RWPE2 (cell line): ENCODE measurements at places on chromosomes 11 and 22.

- H3K4me3 ChIP-seq, result no peak overlapping the region
- no peak for DNase-seq
- no peak overlapping the region for H3K27ac ChIP-seq
- no peaks in the 10 kb centered on the region for H3K36me3 ChIP-seq
- no peaks in the 10 kb centered on the region for H3K27me3 ChIP-seq
- no peaks in the 10 kb centered on the region for H3K4me1 ChIP-seq
Observed at GRCh38 chr11:22792497-22792896, 37.1 kb downstream of the SVIP start.

DNA sequence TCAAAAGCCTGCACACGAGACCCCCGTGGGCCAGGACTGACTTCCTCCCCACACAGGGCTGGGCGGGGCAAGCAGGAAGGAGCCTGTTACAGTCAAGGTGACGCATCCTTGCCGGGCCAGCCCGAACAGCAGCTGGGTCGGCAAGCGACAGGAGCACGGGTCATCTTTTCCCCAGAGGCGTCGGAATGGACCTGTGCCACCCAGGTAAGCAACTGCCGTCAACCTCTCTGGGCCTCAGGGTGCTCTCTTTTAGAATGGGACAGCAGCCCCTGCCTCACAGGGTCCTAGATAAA, at the start of gene CYTH4:
Gene CYTH4, plus strand, starts transcription at position 124 of the 293 bp plus-strand sequence. Its CDS starts 62 bp downstream, at position 186.
- no peaks in the 10 kb centered on the region for H3K27me3 ChIP-seq
- no peaks in the 10 kb centered on the region for H3K36me3 ChIP-seq
- DNase-seq, result no peak

DNA sequence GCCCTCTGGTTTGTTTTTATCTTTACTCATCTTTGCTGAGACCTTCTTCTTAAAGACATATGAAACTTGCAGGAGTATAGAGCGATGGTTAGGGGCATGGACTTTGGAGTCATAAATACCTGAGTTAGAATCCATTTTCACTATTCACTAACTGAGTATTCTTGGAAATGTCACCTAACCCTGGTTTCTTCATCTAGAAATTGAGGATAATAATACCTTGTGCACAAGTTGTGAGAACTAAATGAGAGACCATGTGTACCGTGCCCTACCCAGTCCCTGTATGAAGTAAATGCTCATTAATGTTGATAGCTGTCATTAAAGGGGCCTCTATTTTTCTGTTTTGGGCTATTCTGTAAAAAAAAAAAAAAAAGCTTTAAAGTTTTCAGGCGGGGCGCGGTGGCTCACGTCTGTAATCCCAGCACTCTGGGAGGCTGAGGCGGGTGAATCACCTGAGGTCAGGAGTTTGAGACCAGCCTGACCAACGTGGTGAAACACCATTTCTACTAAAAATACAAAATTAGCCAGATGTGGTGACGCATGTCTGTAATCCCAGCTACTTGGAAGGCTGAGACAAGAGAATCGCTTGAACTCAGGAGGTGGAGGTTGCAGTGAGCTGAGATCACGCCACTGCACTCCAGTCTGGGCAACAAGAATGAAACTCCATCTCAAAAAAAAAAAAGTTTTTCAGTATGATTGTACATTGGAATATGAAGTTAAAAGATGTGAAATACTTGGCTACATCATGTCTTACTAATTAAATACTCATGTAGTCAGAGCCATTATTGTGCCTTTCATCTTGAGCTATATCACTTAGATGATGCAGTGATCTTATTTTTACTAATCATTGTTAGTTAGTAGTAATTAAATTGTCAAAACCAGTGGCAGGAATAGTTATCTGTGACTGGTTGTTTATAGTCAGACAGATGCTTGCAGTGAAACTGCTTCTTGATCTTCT, 95.0 kb downstream of the AMOTL1 start:
- no peaks in the 10 kb centered on the region for H3K27me3 ChIP-seq
- peaks cover 88% of the 10 kb centered on the region for H3K36me3 ChIP-seq
- no peaks in the 10 kb centered on the region for H3K4me1 ChIP-seq
- DNase-seq, result no peak
- no peak overlapping the region for H3K27ac ChIP-seq

DNA sequence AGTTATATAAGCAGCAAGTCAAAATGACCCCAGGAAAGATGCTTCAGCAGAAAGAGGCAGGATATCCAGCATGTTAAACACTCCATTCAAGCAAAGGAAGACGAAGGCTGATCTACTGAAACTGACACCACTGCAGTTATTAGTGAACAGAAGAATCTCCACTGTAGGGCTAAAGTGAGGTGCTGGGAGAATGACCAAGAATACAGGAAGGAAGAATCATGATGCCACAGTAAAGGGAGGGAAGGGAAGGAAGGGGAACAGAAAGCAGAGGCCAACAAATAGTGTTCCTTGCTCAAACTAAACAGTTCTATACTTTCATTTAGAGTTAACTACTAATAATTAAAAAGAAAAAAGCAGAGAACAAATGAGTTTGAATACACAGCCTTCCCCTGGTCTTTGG, 92.5 kb downstream of the SIK3 start:
- H3K4me3 ChIP-seq, result no peak overlapping the region
- peaks cover 10% of the 10 kb centered on the region for H3K4me1 ChIP-seq
- H3K27me3 ChIP-seq, result no peaks in the 10 kb centered on the region
- H3K27ac ChIP-seq, result no peak overlapping the region

DNA sequence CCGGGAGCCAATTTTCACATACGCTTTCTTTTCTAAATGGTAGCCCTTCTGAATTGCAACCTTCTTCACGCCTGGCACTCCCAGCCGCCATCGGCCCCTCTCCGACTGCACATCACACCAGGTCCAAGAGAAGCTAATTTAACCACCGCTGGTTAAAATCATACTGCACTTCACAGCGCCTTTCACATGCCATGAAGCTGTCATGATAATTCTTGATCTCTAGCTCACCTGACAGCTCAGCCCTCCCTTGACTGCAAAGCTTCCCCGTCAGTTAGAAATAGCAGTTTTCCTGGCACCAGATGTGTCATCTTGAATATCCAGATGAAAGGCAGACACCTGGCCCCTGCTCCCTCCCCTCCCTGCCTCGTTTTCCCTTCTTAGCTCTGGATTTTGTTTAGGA, 101.4 kb downstream of the ARL14EP start:
- no peak overlapping the region for H3K4me3 ChIP-seq
- H3K4me1 ChIP-seq, result no peaks in the 10 kb centered on the region
- peaks cover 17% of the 10 kb centered on the region for H3K27me3 ChIP-seq

- H3K36me3 ChIP-seq, result no peaks in the 10 kb centered on the region
- H3K4me1 ChIP-seq, result no peaks in the 10 kb centered on the region
- H3K4me3 ChIP-seq, result no peak overlapping the region
- DNase-seq, result no peak
Observed at GRCh38 chr11:128824191-128825049, 42.7 kb downstream of the KCNJ1 start.

- peaks cover 18% of the 10 kb centered on the region for H3K4me1 ChIP-seq
- no peaks in the 10 kb centered on the region for H3K27me3 ChIP-seq
- no peaks in the 10 kb centered on the region for H3K36me3 ChIP-seq
Observed at GRCh38 chr11:111733016-111733415, 33.2 kb downstream of the PPP2R1B start.

- peaks cover 11% of the 10 kb centered on the region for H3K4me1 ChIP-seq
- peaks cover 16% of the 10 kb centered on the region; the same call in 1 of the 2 replicates for H3K36me3 ChIP-seq
- H3K4me3 ChIP-seq, result no peak overlapping the region
- no peak for DNase-seq
- no peak overlapping the region for H3K27ac ChIP-seq
Observed at GRCh38 chr11:8749202-8749601, 66.6 kb downstream of the RPL27A start.

DNA sequence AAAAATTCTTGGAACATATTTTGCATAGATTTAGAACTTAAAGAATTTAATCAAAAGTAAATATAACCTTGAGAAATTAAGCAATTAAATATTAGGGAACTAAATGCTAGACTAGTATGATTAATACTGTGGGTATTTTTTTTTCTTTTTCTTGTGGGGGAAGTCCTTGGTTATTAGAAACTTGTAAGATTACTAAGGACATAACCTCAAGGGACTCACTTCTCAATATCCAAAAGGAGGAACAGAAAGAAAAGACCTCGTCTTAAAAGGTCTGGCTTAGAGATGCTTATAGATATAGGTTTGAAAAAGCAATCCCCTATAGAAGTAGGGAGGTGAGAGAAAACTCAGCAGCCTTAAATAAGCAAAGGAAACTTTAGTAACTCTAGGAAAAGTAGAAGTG, 368.5 kb downstream of the INSC start:
- H3K4me1 ChIP-seq, result no peaks in the 10 kb centered on the region
- no peak overlapping the region for H3K4me3 ChIP-seq
- H3K36me3 ChIP-seq, result no peaks in the 10 kb centered on the region
- H3K27ac ChIP-seq, result no peak overlapping the region
- no peaks in the 10 kb centered on the region for H3K27me3 ChIP-seq

- H3K4me1 ChIP-seq, result peaks cover 7% of the 10 kb centered on the region
- H3K4me3 ChIP-seq, result no peak overlapping the region
- H3K36me3 ChIP-seq, result no peaks in the 10 kb centered on the region
Observed at GRCh38 chr22:38353142-38353629, 36.0 kb upstream of the CSNK1E start.

- no peak overlapping the region for H3K27ac ChIP-seq
- no peaks in the 10 kb centered on the region for H3K4me1 ChIP-seq
- H3K4me3 ChIP-seq, result no peak overlapping the region
- DNase-seq, result no peak
- no peaks in the 10 kb centered on the region for H3K27me3 ChIP-seq
Observed at GRCh38 chr11:110621826-110622225, 90.4 kb downstream of the ARHGAP20 start.
